Stimulated activated CD8-positive, alpha-beta memory T cell treated with anti-CD3 and anti-CD28 coated beads, Interleukin-4, amount 100 ng/mL, for 24 hours (primary cell): ENCODE measurements at places on chromosomes 6 and 20.

DNA sequence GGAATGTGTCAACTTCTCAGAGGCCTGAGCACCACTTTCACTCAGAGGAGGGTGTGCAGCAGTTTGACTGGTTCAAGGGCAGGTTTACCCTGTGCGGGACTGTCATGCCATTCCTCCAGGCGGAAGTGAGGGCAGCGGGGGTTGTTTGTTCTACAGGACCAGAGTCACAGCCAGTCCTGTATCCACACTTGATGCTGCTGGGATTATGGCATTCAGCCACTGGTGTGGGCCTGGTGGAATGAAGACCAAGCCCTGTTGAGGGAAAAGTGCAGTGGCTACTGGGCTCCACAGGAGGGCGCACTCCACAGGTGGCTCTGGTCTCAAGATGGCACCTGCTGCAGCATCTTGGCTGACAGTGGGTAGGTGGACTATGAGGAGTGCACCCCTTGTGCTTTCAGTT, 14.8 kb downstream of the SEMG2 start:
- DNase-seq, result no peak

- DNase-seq, result no peak
These were observed 39.8 kb upstream of the SMIM29 start for GRCh38 chr6:34288581-34288980.

DNA sequence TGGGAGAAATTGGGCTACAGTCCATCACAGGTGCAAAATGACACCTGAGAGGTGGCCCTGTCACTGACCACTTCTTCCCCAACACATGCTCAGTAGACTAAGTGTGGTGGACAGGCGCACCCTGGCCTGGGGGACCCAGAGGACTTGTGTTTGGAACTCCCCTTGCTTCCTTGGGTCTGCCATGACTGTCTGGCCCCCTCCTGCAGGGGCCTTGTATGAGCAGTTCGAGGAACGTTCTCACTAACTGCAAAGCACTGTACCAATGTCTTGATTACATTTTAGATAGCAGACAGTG, 4.0 kb upstream of the PCK1 start:
- no peak for DNase-seq

DNA sequence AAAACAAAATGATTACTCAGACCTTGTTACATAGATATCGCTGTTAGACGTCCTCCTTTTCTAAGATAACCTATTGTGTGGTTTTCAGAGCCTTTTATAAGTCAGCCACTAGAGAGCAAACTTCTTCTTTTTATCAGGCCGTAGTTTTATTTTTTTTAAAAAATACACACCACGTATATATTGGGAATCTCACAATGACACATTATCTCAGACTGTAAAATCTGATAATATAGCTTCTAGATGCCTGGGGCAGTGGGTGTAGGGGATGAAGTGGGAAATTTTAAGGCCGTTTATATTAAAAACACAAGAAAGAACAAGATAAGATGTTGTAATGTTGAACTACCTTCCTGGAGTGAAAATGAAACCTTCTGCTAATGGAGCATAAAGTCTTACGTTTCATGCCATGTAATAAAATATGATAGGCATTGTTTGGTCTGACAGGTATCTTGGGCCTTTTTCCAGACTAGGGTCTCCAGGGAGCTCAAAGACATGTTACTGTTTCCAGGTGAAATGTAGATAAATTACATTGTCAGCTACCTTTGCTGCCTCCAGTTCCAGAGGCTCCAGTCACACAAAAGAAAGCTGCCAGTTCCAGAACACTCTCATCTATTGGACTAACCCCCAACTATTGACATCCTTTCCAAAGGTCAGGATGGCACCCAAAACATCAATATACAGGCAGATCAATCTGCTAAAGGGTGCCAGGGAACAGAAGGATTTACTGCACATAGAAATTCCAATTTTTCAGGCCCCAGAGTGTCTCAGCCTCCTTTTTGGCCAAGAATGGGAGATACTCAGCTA, 130.2 kb upstream of the AKIRIN2 start:
- no peak for DNase-seq

DNA sequence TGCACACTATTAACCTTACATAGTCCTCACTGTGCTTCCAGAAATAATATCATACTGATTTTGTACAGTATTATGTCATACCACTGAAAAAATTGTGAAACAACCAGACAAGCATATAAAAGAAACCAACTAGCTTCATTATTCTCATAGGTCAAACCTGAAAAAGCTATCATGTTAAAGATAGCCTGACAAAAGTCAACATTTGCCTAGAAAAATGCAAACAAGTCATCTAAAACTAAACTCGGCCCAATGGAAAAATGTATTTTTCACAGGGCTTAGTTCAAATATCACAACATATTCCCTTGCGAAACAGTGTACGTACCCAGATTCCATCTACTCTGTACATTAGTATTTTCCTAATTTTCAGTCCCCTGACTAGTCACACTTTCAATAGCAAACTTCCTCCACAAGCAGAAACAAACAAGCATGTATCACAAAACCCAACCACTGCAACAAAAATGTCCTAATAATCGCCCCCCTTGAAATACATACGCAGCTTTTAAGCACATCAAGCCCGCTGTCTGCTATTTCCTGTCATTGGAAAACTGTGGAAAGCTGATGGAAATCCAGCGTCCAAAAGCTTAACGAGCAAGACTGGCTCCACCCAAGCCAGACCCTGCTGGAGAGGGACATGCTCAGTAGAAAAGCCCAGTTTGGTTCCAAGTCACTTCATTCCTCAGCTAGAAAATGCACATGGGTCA, 93.1 kb downstream of the EPB41L2 start:
- DNase-seq, result no peak

- no peak for DNase-seq
These were observed 10.5 kb upstream of the OGFRL1 start for GRCh38 chr6:71277926-71278600.

- DNase-seq, result no peak
These were observed 71.6 kb downstream of the GJA1 start for GRCh38 chr6:121506761-121507754.

GRCh38 chr20:56166781-56167465, 81.6 kb upstream of the MC3R start:
- DNase-seq, result no peak

GRCh38 chr6:50270415-50270814, 220.7 kb upstream of the DEFB112 start:
- DNase-seq, result no peak
